PC-3 (cell line): ENCODE measurements at places on chromosomes 7 and 10. TPM values are rescaled to one million over a fixed set of nuclear protein-coding genes. Genes with fewer than 3 reads are reported as not detected.

- DNase-seq, result no peak
These were observed 376.9 kb upstream of the NRG3 start for GRCh38 chr10:81498011-81498551.

DNA sequence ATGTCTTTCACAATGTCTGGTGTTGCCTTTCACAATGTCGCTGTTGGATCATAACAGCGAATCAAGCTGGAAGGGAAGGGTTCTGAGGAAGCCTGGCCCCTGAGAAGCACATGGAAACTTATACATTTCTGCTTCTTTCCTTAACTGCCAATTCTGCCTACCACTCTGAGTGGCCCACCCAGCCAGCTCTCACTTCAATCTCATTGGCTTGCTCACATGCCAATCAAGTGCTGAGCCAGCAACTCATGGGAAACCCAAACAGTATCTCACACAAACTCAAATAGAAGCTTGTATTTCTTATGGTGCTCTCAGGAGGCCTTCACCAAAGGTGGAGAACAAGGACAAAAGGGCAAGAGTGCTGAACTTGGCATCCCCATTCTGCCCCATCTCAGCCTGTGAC is 117.4 kb upstream of the GPR26 start:
- DNase-seq, result no peak

TSPAN12 gene
- 7.2 and 8.3 TPM in 2 replicates for total RNA-seq

- DNase-seq, result no peak
These were observed 77.1 kb upstream of the PRKCQ start for GRCh38 chr10:6657196-6657595.

SLC26A4 gene
- not detected in 2 replicates for total RNA-seq

DNA sequence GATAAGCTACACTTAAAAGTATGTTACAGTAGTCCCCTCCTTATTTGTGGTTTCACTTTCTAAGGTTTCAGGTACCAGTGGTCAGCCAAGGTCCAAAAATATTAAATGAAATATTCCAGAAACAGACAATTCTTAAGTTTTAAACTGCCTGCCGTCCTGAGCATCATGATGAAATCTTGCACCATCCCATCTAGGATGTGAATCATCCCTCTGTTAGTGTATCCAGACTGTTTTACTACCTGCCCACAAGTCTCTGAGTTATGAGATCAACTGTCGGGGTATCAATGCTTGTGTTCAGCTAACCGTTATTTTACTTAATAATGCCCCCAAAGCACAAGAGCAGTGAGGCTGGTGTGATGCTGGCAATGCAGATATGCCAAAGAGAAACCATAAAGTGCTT is 11.4 kb downstream of the KDM7A start:
- peak; percentile 52 for DNase-seq

GRCh38 chr10:106661767-106662140 is 502.8 kb downstream of the SORCS1 start:
- DNase-seq, result no peak

DNA sequence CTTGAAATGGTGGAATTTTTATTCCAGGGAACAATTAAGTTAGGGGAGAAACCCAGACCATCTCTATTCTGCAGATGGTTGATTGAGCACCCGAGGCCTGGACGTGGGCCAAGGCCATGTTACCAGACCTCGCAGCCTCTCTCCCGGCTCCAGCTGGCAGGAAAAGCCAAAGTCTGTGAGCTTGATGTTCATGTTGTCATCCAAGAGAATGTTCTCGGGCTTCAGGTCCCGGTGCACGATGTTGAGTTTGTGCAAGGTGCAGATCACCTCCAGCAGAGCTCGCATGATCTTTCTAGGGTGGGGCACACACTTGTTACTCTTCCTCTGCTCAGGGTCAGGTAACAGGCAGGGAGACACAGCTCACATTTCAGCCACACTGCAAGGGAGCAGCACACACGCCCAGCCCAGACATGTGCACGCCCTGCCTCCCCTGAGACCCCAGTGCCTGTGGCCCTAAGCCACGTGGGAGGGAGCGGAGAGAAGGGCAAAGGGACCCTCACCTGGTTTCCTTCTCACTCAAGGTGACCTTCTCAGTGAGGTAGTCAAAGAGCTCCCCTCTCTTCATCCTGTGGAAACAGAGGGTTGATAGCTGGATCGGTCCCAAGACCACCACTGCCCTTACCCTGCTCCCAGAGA is 9.5 kb downstream of the PHKG1 start:
- DNase-seq, result no peak

- no peak for DNase-seq
These were observed 150.8 kb downstream of the DGKI start for GRCh38 chr7:137695942-137696341.

- DNase-seq, result no peak
These were observed 1184.8 kb downstream of the GATA3 start for GRCh38 chr10:9239298-9239697.

GAD2 gene
- not detected in 2 replicates for total RNA-seq

MAD1L1 gene
- total RNA-seq, result 88.4 and 146 TPM in 2 replicates

FAM221A gene
- 0.75 and 5.6 TPM in 2 replicates for total RNA-seq

- no peak for DNase-seq
These were observed 286.4 kb upstream of the LRRN3 start for GRCh38 chr7:110804501-110804900.

GRCh38 chr10:113754125-113754524 is 2.6 kb downstream of the PLEKHS1 start:
- no peak for DNase-seq
